ENCODE measurements at places on chromosomes 1 and 21.

DNA sequence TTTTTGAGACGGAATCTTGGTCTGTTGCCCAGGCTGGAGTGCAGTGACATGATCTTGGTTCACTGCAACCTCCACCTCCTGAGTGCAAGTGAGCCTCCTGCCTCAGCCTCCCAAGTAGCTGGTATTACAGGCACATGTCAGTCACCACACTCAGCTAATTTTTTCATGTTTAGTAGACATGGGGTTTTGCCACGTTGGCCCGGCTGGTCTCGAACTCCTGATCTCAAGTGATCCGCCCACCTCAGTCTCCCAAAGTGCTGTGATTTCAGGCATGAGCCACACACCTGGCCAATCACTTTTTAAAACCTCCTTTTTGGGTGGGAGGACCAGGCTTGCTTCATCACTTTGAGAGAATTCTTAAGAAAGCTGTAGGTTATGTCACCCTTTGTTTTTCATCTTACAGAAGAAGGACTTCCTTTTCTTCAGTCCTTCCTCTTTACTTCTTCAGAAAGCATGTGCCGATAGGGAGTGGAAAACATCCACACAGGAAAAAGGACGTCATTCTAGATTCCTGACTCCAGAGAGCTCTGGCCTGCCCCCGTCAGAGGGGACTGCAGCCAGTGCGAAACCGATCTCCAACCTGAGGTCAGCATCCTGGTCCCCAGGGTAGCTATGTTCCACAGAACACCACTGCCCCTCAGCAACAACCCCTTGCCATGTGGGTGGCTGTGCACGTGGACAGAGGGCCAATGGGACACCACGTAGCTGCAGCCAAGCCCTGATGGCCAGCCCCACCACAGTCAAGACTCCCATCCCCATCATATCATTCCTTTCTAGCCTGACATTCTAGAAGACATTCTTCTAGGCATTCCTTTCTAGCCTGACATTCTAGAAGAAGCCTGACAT lies 21.9 kb downstream of the NCF2 start:
- DNase-seq, result no peak

- DNase-seq, result no peak
Measured at GRCh38 chr1:66210635-66211244, 323.2 kb upstream of the SGIP1 start.

GRCh38 chr1:8551613-8552489 lies 233.9 kb downstream of the SLC45A1 start:
- DNase-seq, result no peak

DNA sequence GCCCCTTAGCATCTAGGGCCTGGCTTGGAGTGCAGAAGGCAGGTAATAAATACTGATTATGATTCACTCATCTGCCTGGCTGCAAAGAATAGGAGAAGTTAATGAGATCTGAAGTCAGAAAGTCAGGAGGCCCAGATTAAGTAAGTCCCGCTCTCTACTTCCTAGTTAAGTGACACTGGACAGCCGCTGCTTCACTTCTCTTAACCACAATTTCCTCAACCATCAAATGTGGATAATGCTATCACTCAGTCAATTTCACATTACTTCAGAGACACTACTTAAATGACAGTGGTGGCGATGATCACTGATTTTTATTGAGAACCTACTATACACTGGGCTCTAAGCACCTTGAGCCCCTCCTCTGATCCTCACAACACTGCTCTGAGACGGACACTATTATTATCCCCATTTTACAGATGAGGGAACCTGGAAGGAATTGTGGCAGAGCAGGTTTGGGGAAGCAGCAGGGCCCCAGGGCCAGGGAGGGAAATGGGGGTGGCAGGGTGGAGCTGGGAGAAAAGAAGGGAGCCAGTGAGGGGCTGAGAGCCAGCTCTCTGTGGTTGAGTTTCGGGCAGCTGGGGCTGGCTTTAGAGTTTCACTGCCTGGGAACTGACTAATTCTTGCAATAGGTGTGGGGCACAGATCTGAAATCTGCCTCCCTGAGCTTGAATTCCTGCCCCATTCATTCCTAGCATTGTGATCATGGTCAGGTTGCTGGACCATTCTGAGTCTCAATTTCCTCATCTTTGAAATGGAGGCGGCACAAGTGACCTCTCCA lies 2.4 kb upstream of the E2F2 start:
- DNase-seq, result peak; percentile 50

GRCh38 chr1:3251099-3251806 lies 182.2 kb downstream of the PRDM16 start:
- no peak for DNase-seq

- DNase-seq, result no peak
Measured at GRCh38 chr1:47655521-47656300, 217.9 kb downstream of the FOXD2 start.

GRCh38 chr1:39205102-39205780 lies 746 bp downstream of the MACF1 start:
- no peak for DNase-seq

DNA sequence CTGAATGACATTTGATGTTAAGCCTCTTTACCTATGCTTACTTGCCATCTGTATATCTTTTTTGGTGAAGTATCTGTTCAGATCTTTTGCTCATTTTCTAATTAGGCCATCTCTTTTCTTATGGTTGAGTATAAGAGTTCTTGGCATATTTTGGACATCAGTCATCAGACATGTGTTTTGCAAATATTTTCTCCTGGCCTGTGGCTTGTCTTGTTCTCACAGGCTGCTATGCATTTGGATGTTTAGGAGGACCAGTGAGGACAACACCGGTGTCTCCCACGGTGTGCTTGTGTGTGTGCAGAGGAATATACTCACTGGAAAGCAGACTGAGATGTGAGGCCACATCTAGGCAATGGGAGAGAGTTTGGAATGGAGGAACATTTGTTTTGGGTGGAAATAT lies 87.1 kb upstream of the LYST start:
- DNase-seq, result no peak

GRCh38 chr21:15121655-15122120 lies 56.9 kb upstream of the NRIP1 start:
- DNase-seq, result no peak

DNA sequence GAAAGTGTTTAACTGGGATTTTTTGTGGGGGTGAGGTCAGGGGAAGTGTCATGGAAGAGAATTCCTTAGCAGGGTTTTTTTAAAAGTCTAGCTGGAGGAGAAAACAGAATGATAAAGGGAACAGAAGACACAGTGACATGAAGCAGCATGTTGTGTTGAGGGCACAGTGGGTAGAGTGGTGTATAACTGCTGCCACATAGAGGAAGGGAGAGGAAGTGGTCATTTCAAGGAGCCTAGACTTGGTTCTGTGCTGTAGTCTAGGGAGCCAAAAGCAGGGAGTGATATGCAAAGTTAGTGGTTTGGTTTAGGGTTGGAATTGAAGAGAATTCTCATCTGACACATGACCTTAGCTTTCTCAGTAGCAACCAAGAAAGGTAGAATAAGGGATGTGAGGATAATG lies 10.2 kb downstream of the EEIG2 start:
- DNase-seq, result peak; percentile 56

DNA sequence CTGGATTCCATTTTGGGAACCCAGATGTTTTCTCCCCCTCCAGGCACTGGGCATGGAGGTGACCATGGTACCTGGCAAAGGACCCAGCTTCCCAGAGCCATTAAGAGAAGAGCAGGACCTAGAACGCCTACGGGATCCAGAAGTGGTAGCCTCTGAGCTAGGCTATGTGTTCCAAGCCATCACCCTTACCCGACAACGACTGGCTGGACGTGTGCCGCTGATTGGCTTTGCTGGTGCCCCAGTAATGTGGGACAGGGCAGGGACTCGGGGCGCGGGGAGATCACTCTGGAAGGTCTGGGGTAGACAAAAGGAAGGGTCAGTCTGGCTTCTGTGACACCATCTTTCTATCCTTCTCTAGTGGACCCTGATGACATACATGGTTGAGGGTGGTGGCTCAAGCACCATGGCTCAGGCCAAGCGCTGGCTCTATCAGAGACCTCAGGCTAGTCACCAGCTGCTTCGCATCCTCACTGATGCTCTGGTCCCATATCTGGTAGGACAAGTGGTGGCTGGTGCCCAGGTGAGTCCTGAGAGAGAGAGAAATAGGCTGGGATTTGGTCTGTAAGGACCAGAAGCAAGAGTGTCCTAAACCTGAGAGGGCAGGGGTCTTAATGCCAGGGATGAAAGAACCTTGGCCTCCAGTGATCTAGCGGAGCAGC lies 1.6 kb downstream of the UROD start:
- DNase-seq, result no peak

GRCh38 chr1:179296356-179297104 lies 2.9 kb downstream of the SOAT1 start:
- DNase-seq, result no peak

GRCh38 chr1:98321191-98321590 lies 340.3 kb upstream of the SNX7 start:
- DNase-seq, result no peak

DNA sequence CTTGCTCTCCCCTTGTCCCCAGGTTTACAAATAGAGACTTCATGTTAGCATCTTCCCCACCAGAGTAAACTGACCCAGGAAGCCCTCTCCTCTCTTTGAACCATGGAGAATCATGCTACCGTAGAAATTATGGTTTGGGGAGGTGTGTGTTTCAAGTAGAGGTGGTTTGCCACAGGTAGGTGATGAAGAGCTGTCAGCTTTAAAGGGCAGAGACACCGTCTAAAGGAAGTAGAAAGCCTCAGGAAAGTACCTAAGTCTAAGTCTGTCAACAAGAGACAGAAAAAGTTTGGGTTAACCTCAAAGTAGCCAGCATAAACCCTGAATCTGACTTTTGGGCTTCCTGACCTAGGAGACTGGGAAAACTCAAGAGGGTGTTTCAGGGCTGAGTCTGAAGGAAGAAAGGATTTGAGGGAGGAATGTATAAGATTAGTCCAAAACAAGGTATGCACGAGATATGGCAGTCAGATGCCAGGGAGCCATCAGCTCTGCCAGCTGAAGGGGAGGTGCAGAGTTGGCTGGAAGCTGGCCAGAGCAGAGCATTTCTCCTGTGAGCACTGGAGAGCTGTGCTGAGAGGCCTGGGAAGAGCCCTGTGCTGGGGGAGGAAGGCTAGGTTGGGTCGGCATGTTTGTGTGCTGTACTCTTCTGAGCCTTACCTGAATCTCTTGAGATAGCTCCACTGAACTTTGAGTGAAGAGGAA lies 14.3 kb downstream of the ADAMTSL4 start:
- DNase-seq, result peak; percentile 87

DNA sequence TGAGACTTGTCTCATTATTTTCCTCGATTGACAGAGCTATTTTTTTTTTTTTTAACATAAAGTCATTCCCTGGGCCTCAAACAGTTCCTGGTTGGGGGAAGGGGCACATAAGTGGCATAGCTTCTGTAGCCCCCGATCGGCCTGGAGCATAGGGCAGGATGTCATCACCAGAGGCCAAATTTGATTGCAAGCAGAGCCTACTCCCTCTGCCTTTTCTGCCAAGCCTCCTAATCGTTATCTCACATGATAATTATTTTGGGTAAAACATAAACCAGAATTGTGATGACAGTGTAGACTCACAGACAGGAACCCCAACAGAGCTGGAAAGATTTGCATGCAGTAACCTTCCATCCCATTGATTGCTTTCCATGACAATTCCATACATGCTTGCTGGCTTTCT lies 404.8 kb downstream of the PCP4 start:
- no peak for DNase-seq

- DNase-seq, result peak; percentile 76
Measured at GRCh38 chr1:52296345-52296744, 69.7 kb downstream of the CC2D1B start.

GRCh38 chr1:69201716-69202115 lies 366.0 kb upstream of the LRRC7 start:
- DNase-seq, result no peak

DNA sequence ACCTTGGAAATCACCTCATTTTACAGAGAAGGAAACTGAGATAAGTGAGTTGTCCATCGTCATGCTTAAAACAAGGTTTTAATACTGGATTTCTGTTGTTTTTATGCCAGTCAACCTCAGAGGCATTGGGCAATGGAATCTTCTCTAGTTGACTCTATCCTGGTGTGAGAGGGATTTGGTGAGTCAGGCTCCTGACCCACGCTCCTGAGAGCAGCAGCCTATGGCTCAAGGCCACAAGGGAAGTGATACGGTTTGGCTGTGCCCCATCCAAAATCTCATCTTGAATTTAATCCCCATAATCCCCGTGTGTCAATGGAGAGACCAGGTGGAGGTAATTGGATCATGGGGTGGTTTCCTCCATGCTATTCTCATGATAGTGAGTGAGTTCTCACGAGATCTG lies 90.1 kb downstream of the TLR5 start:
- DNase-seq, result no peak

- DNase-seq, result no peak
Measured at GRCh38 chr1:188652678-188653077, 1823.9 kb downstream of the PLA2G4A start.

DNA sequence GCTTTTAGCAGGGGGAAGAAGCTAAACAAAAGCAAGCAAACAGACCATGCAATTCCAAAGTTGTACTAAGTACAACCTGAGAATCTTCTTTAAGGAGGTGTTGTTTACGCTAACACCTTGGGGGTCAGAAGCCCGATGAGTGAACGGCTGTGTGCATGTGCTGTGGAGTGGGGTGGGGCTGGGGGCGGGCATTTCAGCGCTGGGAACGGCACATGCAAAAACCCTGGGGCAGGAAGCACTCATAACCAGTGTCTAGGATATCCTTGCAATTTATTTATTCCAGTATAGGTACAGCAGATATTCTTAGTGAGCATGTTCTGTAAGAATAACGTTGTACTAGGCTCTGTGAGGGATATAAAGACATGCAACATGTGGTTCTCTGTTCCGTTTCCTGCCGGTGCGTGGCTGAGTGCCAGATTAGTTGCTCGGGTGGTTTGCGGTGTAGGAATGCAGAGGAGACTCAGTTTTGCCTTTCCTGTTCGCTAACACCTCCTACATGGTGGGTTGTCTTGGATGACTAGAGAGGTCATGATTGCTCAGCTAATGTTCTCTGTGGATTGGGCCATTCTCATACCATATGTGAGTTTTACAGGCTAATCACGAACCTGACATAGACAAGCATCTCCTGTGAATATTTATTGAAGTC lies 3.7 kb downstream of the FASLG start:
- peak; percentile 69 for DNase-seq

DNA sequence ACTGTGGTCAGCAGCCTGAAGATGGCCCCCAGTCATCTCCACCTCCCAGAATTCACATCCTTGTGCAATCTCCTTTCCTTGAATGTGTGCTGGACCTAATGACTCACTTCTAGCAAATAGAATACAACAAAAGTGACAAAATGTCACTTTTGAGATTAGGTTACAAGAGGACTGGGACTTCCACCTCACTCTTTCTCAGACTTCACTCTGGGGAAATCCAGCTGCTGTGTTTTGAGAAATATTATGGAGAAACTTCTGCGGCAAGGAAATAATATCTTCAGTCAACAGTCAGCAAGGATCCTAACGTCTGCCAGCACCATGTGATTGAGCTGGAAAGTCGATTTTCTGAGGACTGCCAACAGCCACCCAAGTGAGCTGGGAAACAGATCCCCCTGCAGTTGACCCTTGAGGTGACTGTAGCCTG lies 70.5 kb upstream of the GADD45A start:
- DNase-seq, result no peak
